Activated CD8-positive, alpha-beta memory T cell treated with anti-CD3 and anti-CD28 coated beads for 4 hours (primary cell): ENCODE measurements at places on chromosomes 1 and 21.

DNA sequence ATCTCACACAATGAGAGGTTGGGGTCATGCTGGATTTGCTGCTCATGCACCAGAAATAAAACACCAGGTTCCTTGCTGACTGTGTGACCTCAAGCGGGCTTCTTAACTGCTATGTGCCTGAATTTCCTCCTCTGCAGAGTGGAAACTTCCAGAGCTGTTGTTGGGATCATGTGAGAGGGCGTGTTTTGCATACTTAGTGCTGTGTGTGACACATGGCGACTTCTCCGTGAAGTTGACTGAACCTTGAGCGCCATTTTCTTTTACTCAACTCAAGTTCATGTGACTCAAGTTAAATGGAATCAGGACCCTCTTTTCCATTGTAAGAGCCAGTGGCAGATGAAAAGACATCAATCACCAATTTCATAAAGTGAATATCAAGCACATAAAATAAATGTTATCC lies 224.0 kb downstream of the KIF26B start:
- DNase-seq: no peak

DNA sequence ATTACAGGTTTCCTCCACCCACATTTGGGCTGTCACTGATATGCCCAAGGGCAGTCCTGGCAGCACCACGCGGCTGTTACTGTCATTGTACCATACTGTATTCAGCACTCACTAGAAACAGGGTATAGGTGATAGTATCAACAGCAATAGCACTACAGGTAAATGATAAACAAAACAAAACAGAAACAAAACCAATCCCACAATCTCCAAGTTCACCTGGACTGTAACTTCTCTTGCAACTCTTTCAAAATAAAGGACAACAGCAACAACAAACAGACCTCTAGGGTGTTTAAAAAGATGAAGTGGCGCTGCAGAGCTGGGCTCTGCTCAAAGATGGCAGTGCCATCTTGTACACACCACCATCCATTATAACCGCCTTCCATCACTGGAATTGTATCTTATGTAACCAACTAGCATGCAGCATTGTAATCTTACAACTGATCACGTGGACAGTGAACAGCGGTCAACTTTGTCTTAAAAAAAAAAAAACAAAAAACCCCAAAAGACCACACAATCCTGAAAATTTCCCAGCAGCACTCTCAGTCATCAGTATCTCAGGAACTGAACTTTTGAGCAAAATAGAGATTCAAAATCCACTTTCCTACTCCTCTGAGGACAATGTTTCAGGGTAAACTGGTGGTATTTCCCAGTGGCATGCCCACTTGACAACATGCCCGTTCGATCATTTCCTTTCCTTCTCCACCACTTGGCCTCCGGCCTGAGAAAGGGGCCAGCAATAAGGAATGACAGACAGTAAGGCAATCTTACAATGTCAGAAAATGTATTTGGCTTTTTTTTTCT lies 3.8 kb downstream of the IRF2BP2 start:
- DNase-seq: peak; percentile 27

- no peak for DNase-seq
These were observed 64.7 kb downstream of the RGL1 start for GRCh38 chr1:183869664-183870063.

GRCh38 chr21:37555672-37556261 lies 189.2 kb downstream of the DYRK1A start:
- DNase-seq: no peak

DNA sequence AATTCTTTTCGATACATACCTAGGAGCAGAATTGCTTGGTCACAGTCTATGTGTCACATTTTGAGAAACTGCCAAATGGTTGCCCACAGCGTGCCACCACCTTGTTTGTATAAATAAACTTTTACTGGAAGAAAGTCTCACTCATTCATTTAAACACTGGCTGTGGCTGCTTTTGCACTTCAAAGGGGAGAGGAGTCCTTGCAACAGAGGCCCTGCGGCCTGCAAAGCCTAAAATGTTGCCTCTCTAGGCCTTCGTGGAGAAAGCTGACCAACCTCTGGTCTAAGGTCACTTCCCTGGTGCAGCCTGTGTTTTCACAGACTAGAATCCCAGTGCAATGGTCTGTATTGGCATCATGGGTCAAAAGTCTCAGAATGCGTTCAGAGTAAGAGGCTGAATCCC lies 8.3 kb downstream of the RIPK4 start:
- DNase-seq: no peak

DNA sequence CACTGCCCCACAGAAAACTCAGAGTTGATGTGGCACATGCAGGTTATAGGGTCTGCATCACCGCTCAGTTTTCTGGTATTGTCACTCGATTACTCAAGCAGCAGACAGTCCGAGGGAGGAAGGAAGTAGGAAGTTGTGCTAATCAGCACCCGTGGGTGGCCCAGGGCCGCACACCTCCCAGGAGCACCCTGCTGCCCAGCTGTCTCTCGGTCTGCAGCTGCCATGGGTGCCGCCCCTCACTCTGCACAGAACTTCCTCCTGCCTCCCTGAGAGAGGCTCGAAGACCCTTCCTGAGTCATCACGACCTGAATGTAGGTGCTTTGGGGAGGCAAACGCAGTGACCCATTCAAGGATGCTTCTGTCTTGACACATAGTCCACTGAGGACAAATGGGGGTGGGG lies 4.2 kb upstream of the TFF3 start:
- DNase-seq: no peak

GRCh38 chr1:187744665-187745064 lies 915.9 kb downstream of the PLA2G4A start:
- DNase-seq: no peak
